Trophoblast cell (in vitro differentiated cells and primary cell): ENCODE measurements at places on chromosomes 5 and 9.

GRCh38 chr5:128927644-128928043 is 37.6 kb upstream of the SLC27A6 start:
- DNase-seq, result no peak

DNA sequence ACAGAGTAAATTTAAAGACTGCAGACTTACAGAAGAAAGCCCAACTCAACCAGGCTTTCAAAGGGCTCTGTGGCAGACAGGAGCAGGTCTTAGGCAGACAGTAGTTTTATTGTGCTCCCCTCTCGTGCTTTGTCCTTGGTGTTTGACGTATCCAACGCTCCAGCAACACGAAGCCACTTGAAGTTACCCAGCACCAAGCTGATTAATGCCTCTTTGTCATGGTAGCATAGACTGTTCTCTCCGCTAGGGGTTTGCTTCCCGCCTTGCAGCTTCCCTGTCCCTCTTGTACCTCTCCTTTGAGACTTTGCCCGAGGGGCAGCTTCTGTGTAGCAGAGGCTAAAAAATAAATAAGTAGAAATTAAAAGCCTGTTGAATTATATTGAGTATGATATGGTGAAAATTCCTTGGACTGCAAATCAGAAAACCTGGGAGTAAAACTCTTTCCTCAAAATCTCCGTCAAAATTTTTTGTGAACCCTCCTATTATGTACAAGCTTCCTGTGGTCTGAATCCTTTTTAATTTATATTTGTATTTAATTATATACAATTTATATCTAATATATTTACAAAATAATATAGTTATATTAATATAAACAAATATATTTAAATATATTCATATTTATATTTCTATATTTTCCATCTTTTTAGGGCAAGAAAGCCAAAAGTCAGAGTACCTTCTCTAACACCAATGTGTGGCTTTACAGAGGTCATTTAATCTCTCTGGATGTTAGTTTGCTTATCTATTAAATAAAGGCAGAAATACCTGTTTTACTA is 405.4 kb downstream of the DMAC1 start:
- no peak for DNase-seq

DNA sequence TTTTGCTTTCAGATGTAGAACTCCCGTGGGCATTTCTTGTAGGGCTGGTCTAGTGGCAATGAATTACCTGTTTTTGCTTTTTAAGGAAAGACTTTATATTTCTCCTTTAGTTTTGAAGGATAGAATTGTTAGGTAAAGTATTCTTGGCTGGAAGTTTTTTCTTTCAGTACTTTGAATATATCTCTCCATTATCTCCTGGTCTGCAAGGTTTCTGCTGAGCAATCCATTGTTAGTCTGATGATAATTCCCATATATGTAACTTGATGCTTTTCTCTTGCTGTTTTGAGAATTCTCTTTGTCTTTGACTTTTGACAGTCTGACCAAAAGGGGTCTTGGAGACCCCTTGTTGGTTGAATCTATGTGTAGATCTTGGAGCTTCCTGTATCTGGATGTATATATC is 198.1 kb downstream of the TMEM167A start:
- no peak for DNase-seq

- DNase-seq, result no peak
Observed at GRCh38 chr5:69525490-69525889, 32.9 kb downstream of the OCLN start.

DNA sequence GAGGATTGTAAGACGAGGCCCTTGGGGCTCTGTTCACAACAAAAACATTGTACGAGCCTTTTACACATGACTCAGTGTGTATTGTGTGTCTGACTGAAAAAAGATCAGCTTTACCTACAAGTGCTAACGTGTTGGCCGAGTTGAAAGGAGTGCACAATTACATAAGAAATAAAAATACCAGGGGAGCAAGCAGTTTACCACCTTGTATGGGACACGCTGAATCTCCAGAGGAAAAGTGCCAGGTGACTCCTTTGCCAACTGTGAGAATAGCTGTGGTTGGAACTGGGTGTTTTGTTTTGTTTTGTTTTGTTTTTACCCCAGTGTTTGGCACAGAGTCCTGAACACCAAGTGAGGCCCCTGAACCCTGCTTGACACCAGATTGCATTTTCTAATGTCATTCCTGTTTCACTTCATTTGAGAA is 32.8 kb upstream of the ZSWIM6 start:
- no peak for DNase-seq
